Activated T-helper 2 cell treated with anti-CD3 and anti-CD28 coated beads, Interferon-gamma antibody, Interleukin-2, Interleukin-4, amounts not matched to agents 10 μg/mL and 5 μg/mL and 100 μg/mL, durations not matched to agents 14 hours and 24 hours and 36 hours (primary cell): ENCODE measurements at places on chromosomes 12 and 14.

DNA sequence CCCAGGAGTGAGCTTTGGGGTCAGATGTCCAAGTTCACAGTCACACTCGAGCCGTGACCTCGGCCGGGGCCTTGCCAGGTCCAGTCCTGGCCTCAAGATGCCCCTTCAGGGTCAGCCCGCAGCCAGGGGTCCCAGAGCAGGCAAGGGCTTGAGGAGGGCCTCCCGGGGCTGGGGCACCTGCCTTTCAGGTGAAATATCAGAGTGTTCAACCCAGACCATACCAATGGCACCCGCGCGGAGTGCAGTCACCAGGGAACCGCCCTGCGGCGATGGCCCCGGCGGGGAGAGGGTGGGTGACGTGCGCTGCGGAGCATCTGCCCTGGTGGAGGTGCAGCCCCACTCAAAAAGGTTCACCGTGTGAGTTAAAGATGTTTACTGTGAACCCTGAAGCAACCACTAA is 16.9 kb downstream of the LRCOL1 start:
- DNase-seq = no peak
- H3K4me1 ChIP-seq = peaks cover 6% of the 10 kb centered on the region
- no peaks in the 10 kb centered on the region for H3K36me3 ChIP-seq
- no peak overlapping the region for H3K4me3 ChIP-seq
- peaks cover 10% of the 10 kb centered on the region for H3K27me3 ChIP-seq

- no peak overlapping the region for H3K4me3 ChIP-seq
- H3K27ac ChIP-seq = no peak overlapping the region
- no peaks in the 10 kb centered on the region for H3K36me3 ChIP-seq
- peaks cover 53% of the 10 kb centered on the region for H3K27me3 ChIP-seq
- DNase-seq = no peak
- peaks cover 10% of the 10 kb centered on the region for H3K4me1 ChIP-seq
These were observed 399 bp upstream of the ZNF705A start for GRCh38 chr12:8156416-8156815.

- H3K4me3 ChIP-seq = no peak overlapping the region
- no peak overlapping the region for H3K27ac ChIP-seq
- no peaks in the 10 kb centered on the region for H3K4me1 ChIP-seq
- no peaks in the 10 kb centered on the region for H3K36me3 ChIP-seq
- no peak for DNase-seq
- peaks cover 6% of the 10 kb centered on the region for H3K27me3 ChIP-seq
These were observed 205.7 kb upstream of the GZMB start for GRCh38 chr14:24839617-24840203.

GRCh38 chr12:50279501-50279900 is 3.8 kb downstream of the LIMA1 start:
- no peak overlapping the region for H3K4me3 ChIP-seq
- no peak overlapping the region for H3K27ac ChIP-seq
- no peak for DNase-seq
- H3K4me1 ChIP-seq = peaks cover 50% of the 10 kb centered on the region
- peaks cover 21% of the 10 kb centered on the region for H3K36me3 ChIP-seq

- H3K27ac ChIP-seq = no peak overlapping the region
- H3K4me1 ChIP-seq = peaks cover 11% of the 10 kb centered on the region
- no peaks in the 10 kb centered on the region for H3K36me3 ChIP-seq
- no peaks in the 10 kb centered on the region for H3K27me3 ChIP-seq
These were observed 7.8 kb downstream of the PGF start for GRCh38 chr14:74947353-74948227.

GRCh38 chr14:96649327-96649601 is 147.1 kb downstream of the PAPOLA start:
- no peaks in the 10 kb centered on the region for H3K36me3 ChIP-seq
- H3K27me3 ChIP-seq = peaks cover 29% of the 10 kb centered on the region
- no peaks in the 10 kb centered on the region for H3K4me1 ChIP-seq

DNA sequence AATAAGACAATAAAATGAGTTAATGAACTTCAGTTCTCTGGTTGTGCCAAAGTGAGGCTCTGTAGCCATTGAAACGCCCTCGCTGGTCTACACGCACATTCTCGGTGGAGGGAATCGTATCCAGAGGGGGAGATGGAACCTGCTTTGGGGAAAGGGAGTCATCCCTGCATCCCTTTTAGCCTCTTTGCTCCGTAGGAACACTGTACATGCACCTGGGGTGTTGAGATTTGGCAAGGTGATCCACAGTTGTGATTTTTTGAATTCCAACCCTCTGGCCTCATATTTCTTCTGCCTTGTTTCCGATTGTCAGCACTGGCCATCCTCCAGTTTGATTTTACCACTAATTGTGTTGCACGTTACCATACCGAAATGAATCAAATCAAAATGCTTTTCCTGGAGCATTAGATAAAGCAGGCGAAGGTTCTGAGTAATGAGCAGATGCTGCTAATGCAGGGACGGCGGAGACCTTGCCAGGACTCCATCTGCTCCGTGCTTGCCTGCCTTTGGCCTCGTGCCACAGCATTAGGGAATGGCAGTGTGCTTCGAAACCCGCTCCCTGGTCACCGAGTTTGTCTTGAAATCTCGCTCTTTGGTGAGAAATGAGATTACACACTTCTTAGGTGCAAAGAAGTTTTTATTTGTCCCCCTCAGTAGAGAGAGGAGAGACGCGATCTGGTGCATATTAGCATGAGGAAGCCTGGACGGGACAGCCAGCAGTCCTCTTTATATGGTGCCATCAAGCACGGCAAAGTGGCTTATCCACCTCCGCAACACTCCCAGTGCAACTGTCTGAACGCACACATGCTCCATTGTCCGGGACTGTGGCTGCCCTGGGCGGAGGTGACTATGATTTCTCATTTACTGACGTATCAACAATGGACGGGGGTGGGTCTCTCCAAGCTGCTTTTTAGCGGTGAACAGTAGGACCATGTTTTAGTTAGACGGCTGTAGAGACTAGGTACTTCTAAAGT is 59.1 kb downstream of the FBXW8 start:
- H3K4me3 ChIP-seq = no peak overlapping the region
- no peak for DNase-seq
- H3K27ac ChIP-seq = no peak overlapping the region
- H3K36me3 ChIP-seq = no peaks in the 10 kb centered on the region
- no peaks in the 10 kb centered on the region for H3K4me1 ChIP-seq
- H3K27me3 ChIP-seq = peaks cover 5% of the 10 kb centered on the region

- H3K36me3 ChIP-seq = no peaks in the 10 kb centered on the region
- H3K4me3 ChIP-seq = no peak overlapping the region
- H3K27me3 ChIP-seq = no peaks in the 10 kb centered on the region
- DNase-seq = no peak
- H3K27ac ChIP-seq = no peak overlapping the region
These were observed 451.9 kb upstream of the NOVA1 start for GRCh38 chr14:27049701-27050100.

GRCh38 chr14:77825895-77826519 is 26.1 kb downstream of the ADCK1 start:
- no peak overlapping the region for H3K4me3 ChIP-seq
- H3K36me3 ChIP-seq = no peaks in the 10 kb centered on the region
- no peaks in the 10 kb centered on the region for H3K27me3 ChIP-seq

DNA sequence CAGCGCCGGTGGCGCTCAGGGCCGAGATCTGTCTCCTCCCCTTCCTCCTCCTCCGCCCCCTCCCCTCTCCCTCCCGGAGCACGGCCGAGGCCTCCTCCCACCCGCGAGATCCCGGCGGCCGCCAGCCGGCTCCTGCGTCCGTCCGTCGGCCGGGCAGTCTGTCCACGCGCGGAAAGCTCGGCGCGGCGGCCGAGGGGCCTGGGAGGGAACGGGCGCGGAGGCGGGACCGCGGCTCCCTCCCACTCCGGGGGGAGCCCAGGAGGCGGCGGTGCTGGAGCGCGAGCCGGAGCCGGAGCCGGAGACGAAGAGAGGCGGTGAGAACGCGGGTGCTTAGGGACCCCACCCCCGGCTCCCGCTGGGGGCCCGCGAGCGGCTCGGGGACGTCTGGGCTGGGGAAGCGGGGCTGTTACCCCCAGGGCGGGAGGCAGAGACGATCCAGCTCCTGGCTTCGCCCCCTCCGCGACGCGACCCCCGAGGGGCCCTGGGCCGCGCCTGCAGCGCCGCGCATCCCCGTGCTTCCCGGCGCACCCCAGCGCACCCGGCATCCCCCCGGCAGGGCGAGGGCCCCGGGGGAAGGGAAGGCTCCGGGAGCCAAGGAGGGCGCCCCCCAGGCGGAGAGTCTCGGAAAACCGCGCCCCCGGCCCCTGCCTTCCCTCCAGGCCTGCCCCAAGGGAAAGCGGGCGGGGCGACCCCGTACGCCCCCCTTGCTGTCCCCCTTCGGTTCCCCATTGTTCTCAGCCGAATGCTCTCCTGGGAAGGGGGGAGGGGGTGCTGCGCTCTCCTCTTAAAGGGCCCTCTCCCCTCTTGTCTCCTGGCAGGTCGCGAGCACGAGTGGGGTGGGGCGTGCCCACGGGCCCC is at the start of gene DTX1:
Gene DTX1, plus strand, starts transcription at position 100 of the 858 bp plus-strand sequence. CDS start 1,463 bp downstream, outside the sequence.
- H3K36me3 ChIP-seq = no peaks in the 10 kb centered on the region
- H3K27ac ChIP-seq = no peak within 1 kb of the TSS
- no peak within 1 kb of the TSS for H3K4me3 ChIP-seq
- DNase-seq = no peak
- peaks cover 24% of the 10 kb centered on the region for H3K27me3 ChIP-seq

GRCh38 chr12:50317203-50317602 is 33.9 kb upstream of the LIMA1 start:
- H3K27me3 ChIP-seq = no peaks in the 10 kb centered on the region
- no peaks in the 10 kb centered on the region for H3K4me1 ChIP-seq
- DNase-seq = no peak
- no peak overlapping the region for H3K27ac ChIP-seq

- peaks cover 30% of the 10 kb centered on the region for H3K27me3 ChIP-seq
- peaks cover 10% of the 10 kb centered on the region for H3K4me1 ChIP-seq
- no peak overlapping the region for H3K27ac ChIP-seq
- H3K36me3 ChIP-seq = no peaks in the 10 kb centered on the region
- H3K4me3 ChIP-seq = no peak overlapping the region
- no peak for DNase-seq
These were observed 365.5 kb downstream of the TMEM121 start for GRCh38 chr14:105891631-105892452.

DNA sequence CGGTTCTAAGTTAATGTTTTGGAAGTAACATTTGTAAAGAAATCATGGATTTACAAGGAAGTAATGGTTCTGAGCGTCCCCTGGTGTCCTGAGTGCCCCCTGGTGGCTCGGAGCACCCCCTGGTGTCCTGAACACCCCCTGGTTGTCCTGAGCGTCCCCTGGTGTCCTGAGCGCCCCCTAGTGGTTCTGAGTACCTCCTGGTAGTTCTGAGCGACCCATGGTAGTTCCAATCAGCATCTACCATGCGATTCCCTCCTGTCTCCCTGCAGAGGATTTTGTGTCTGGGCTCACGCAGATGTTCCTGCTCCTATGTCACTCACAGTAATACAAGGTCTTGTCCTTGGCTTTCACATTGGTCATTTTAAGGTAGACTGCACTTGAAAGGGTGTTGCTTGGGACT is 1352.9 kb downstream of the TMEM121 start:
- H3K4me1 ChIP-seq = peaks cover 6% of the 10 kb centered on the region
- H3K27me3 ChIP-seq = peaks cover 19% of the 10 kb centered on the region
- no peak overlapping the region for H3K4me3 ChIP-seq
- no peak overlapping the region for H3K27ac ChIP-seq
- peak; percentile 53 for DNase-seq

DNA sequence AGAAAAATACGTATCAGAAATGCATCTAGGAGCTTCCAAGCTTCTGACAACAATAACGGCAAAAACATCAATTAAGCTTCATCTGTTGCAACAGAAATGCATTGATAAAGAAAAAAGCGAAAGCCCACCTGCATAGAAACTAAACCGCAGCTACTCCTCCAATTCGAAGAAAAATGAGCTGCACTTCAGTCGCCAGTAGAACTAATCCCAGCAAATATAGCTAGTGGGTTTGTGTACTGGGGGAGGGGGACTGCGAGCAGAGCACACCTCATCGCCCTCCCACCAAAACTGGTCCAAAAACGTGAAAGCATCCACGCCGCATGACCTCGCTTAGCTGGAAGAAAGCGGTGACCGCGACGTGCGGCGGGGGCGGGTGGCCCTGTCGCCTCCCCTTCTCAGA is 1.2 kb downstream of the SLC35F4 start:
- H3K4me3 ChIP-seq = no peak overlapping the region
- peaks cover 30% of the 10 kb centered on the region for H3K27me3 ChIP-seq
- no peaks in the 10 kb centered on the region for H3K4me1 ChIP-seq
- H3K36me3 ChIP-seq = no peaks in the 10 kb centered on the region
- H3K27ac ChIP-seq = no peak overlapping the region
- DNase-seq = no peak

DNA sequence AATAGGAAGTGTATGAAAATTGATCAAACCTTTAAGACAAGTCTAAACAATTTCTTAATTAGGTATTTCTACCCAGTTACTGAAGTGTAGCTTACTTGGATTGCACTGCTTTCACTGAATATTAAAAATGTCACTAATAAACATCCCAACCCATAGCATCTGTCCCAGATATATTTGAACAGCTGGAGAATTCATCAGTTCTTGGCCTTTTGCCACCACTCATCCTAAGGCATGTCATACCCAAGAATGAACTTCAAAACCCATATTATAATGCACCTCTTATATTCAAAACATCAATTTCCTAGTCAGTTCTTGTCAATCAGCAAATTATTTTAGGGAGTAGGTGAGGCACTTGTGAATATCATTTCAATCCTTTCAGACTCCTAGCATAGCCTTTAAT is 392.3 kb downstream of the PAWR start:
- no peaks in the 10 kb centered on the region for H3K36me3 ChIP-seq
- no peak overlapping the region for H3K4me3 ChIP-seq
- no peak for DNase-seq
- H3K4me1 ChIP-seq = no peaks in the 10 kb centered on the region
- H3K27ac ChIP-seq = no peak overlapping the region

GRCh38 chr14:34018125-34018524 is 67.3 kb upstream of the EGLN3 start:
- peak overlapping the region; percentile 82 for H3K4me3 ChIP-seq
- H3K36me3 ChIP-seq = peaks cover 6% of the 10 kb centered on the region
- H3K27ac ChIP-seq = peak overlapping the region; percentile 93
- H3K27me3 ChIP-seq = no peaks in the 10 kb centered on the region
- H3K4me1 ChIP-seq = peaks cover 39% of the 10 kb centered on the region
- DNase-seq = no peak

- no peak overlapping the region for H3K4me3 ChIP-seq
- H3K27ac ChIP-seq = no peak overlapping the region
- H3K4me1 ChIP-seq = no peaks in the 10 kb centered on the region
- H3K36me3 ChIP-seq = no peaks in the 10 kb centered on the region
- no peaks in the 10 kb centered on the region for H3K27me3 ChIP-seq
These were observed 338.1 kb upstream of the SFSWAP start for GRCh38 chr12:131372706-131373195.
